ENCODE measurements at places on chromosomes 11 and 22.

DNA sequence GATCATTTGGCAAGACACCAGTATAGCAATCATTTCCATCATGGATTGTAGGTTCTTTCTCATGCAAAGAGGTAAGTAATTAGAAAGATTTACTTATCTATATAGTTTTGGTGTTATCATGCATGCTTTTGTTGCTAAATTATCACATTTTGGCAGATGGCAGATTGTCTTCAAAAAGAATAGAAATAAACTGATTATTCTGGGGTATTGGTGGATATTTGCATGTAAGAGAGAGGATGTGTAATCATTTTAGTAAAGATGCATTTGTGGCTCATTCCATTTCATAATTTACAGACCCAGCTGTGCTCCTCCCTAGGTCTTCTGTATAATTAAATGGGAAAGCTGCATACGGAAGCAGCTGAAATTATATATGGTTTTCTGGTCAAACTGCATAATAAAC, 875.7 kb upstream of the ANO3 start:
- DNase-seq, result no peak

- DNase-seq, result no peak
These were observed 100.8 kb downstream of the ALX4 start for GRCh38 chr11:44208976-44209603.

DNA sequence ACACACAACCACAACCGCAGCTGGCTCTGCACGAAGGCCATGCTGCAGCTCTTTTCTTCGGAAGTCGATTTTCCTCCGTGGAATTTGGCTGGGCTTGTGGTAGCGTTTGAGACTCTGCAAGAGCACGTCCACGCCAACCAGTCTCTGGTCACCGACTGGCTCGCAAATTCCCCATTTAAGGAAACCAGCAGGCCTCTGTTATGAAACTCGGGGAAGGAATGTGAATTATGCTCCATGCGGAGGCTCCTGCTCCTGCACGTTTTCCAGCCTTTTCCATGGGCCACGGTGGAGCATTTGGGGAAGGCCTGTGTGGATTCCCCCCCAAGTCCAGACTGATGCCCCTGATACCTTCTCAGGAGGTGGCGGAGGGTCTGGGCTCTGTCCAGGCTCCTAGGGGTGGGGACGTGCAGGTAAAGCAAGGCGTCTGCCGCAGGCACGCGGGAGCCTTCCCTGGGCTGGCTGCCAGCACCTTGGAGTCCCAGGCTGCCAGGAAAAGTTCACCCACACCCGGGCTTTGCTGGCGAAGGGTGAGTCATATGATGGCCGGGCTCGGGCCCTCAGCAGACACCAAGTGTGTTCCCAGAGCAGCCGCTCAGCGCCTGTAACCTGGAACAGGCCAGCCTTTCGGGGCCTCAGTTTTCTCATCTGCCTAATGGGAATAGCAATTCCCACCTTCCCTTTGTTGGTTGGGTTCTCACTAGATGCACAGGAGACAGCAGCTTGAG, 41.9 kb downstream of the LRP5 start:
- no peak for DNase-seq

- no peak for DNase-seq
These were observed 1.7 kb downstream of the RPS19BP1 start for GRCh38 chr22:39530692-39531331.

- DNase-seq, result no peak
These were observed 22.6 kb upstream of the NCR3LG1 start for GRCh38 chr11:17328871-17329494.

DNA sequence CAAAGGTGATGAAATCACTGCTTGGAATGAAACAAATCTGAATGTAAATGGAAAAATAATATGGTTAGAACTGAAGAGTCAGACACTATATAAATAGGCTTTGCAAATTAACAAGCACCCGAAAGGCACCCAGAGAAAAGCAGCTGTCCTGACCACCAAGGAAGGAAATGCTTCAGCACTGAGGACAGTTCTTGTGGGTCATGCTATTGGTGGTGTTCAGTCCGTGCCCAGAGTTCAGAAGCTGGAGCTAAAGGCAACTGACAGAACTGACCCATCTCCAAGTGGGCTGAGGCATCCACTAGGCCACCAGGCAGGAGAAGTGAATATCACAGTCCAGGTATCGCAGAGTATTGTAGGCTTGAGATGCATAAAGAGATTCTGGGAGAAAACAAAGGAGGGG, 208.9 kb downstream of the OPCML start:
- no peak for DNase-seq

DNA sequence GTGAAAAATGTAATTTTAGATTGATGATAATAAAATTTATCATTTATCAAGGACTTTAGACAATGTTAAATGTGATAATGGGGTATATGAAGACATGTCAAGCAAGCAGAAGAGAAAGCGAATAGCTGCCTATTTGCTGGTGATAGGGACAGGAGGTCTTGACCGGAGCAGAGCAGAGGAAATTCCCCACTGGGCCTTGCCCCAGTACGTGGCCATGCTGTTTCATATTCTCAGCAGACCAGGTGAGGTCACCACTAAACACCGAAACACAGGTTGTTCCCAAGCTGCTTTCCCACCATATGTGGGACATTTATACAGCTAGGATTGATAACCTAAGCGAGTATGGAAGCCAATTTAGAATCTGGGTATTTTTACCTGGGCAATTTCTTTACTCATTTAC, 1629.6 kb downstream of the FAM181B start:
- DNase-seq, result no peak

- DNase-seq, result no peak
These were observed 1403.0 kb downstream of the BRD1 start for GRCh38 chr22:48424661-48425060.

GRCh38 chr11:122363296-122363695, 247.3 kb upstream of the BLID start:
- no peak for DNase-seq

DNA sequence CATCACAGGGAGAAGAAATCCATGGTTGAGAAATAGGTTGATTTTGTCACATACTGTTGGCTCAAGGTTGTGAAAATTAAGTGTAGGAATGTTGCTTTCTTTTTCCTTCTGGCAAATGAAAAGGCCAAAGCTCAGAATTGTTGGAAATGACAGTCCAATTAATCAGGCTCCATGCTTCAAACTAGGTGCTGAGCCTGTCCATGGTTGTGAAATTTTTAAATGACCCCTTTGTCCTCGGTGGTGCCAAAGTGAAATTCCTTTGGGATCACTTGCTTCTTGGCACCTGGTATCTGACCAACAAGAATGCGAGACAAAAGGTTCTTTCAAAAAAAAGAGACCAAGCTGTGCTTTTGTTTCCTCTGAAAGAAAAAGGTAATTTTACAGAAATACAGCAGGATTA, 451.9 kb downstream of the ETS1 start:
- no peak for DNase-seq

- DNase-seq, result no peak
These were observed 43.9 kb upstream of the CARD18 start for GRCh38 chr11:105183426-105183825.

DNA sequence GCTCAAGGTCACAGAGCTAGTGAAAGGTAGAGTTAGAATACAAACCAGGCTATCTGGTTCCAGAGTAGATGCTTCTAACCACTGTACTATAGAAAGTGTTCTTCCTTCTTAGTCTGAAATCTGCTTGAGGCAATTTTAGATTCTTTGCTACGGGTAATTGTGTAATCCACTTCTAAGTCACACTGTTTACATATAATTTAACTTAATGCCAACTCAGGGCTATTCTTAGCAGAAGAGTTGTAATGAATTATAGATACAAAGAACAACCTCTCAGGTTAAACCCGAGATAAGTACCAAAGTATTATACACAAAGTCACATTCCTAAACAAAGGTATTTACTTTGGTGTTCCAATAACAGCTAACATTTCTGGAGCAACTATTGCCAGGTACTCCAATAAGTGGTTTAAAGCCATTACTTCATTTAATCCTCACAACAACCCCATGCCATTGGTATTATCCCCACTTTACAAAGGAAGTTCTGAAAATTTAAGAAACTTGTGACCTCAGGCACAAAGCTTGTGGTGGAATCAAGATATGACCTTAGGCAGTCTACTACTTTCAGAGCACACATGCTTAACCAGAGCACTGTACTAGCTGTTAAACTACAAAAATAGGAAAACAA, 31.1 kb upstream of the DDI1 start:
- DNase-seq, result no peak

DNA sequence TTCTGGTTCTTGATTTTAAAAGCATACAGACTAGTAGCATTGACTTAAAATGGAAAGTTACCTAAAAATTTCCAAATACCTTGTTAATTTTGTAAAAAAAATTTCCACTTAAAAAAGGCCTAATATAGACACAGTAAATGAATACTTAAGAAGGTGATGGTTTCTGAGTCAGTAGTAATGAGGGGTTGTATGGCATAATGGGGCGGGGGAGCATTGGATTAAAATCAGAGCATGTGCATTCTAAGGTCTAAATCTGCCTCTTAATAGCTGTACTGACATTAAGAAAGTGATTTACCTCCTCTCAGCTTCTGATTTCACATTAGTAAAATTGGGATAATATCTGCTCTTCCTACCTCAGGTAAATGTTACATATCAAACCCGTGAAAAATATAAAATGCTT, 446.5 kb downstream of the AASDHPPT start:
- DNase-seq, result no peak

DNA sequence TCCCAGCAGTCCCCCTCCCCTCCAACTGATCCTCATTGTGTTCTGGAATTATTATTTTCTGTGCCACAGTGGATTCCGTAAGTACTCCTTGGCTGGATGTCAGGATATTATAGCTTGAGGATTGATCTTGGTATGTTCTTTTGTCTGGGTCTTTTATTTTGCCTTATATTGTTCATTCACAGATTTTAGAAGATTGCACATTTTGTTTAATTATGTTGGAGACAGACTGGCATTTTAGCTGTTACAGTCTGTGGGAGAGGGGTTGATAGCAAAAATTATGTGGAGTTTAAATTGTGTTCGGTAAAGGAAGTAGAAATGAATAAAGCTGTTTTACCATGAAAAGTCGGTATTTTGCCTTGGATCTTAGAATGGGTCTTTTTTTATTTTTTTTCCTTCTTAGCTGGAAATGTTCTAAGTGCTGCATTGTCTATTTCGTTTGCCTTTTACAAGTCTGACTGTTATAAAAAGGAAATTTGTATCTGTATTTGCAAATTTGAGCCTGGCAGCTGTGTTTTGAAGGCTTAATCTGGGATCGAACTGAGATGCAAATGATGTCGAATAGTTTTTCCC, 141.9 kb upstream of the TTC12 start:
- DNase-seq, result no peak

- DNase-seq, result no peak
These were observed 27.7 kb upstream of the MUC5B start for GRCh38 chr11:1194977-1195681.

- DNase-seq, result no peak
These were observed 54.7 kb downstream of the MICAL3 start for GRCh38 chr22:17969701-17970113.

DNA sequence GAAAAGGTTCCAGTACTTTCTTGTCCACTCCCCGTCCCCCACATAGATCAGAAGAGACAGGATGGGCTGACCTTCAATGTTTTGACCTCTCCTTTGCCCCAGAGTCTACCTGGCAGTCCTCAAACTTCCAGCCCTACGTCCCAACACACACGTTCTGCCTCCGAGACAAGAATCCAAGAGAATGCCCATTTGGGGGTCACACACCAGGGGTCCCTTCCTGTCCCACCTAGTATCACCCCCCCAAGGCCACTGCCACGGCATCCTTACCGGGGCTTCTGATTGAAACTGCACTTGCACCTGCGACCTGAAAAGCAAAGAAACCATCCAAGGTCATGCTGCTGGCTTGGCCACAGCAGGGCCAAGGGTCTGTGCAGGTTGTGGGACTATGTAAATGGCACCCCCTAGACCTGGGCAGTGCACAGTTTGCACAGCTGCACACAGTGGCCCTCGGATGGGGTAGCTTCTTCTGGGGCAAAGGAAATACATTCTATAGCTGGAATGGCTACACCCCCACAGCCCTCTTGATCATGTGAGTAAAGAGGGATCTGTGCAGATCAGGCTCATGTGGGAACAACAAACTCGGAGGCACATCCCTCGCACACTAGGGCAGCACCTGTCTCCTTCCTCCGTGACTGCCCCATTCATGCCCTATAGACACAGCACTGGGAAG, 16.5 kb upstream of the FXYD2 start:
- DNase-seq, result no peak

- no peak for DNase-seq
These were observed 6.2 kb upstream of the CRYBB2 start for GRCh38 chr22:25213221-25213620.

DNA sequence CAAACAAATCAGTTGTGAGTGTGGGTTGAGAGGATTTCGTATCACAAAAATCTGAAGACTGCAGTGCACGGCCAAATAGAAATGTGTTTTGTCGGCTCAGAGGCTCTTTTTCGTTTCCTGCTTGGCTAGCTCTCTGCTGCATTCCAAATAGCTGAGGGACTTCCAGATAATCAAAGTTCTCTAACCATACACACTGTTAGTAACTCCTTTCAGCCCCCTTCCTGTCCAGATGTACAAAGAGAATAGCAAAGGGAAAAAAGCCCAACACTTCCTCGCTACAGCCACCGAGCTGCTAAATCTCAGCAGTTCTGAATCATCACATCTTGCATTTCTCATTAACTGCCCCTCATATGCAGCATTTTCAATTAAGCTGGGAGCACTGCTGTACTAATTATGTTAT, 203.1 kb downstream of the TENM4 start:
- DNase-seq, result no peak

- DNase-seq, result no peak
These were observed 12.6 kb downstream of the JAML start for GRCh38 chr11:118212131-118212725.

- DNase-seq, result no peak
These were observed 15.0 kb downstream of the SIK3 start for GRCh38 chr11:117083011-117083935.

DNA sequence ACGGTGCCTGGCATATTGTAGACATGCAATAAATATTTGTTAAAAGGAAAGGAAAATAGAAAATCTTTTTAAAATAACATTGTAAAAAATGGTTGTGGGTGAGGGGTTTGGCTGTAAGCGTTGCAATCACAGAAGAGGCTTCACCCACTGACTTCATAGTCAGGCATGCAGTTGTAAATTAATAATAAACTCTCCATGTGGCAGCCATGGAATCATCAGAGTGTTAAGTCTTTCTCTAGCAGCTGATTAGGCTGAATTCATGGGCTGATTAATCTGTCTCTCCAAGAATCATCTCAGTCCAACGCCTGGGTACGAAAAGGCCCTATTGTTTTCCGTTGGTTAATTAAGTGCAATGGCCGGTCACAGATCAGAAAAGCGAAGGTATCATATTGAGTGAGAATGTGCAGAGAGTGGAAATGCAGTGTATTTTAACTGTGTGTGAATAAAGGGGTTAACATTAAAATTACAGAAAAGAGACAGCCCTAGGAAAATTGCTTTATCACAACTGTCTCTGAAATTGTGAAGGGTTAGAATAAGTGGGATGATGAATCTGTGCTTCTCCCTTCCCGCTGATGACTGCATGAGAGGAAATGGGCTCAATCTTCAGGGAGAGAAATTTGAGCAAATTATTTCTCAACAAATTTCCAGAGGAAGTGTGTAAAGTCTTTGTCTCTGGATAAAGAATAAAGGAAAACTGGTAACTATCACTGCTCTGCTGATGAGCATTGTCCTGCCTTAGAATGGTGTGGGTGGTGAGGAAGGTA, 269.0 kb downstream of the FAM76B start:
- no peak for DNase-seq

- DNase-seq, result no peak
These were observed 8.7 kb downstream of the EHD1 start for GRCh38 chr11:64869571-64870175.

All from occipital lobe (tissue), 3 donors.